ENCODE measurements at places on chromosomes 11 and 22.

GRCh38 chr22:49431551-49431950 lies 396.1 kb downstream of the BRD1 start:
- DNase-seq: no peak

GRCh38 chr11:35968386-35969088 lies 24.7 kb downstream of the LDLRAD3 start:
- no peak for DNase-seq

DNA sequence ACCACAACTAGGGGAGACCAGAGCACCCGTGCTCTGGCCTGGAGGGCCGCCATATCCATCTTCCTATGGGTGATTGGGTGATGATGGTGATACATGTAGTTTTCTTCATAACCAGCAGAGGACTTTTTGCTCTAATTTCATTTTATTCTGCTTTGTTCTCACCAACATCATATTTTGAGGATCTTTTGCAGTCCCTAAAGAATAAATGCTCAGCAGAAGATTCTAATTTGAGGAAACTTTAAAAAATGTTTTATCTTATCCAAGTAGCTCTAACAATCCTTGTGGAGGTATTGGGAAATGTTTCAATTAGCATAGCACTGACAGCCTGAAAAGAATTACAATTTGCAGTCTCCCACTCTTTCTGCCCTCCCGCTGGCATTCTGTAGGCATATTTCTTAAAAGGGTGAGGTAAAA lies 544.0 kb downstream of the NTM start:
- no peak for DNase-seq

GRCh38 chr22:47239474-47239860 lies 477.0 kb downstream of the TBC1D22A start:
- no peak for DNase-seq

GRCh38 chr11:115132436-115133228 lies 371.6 kb downstream of the CADM1 start:
- peak; percentile 44 for DNase-seq

DNA sequence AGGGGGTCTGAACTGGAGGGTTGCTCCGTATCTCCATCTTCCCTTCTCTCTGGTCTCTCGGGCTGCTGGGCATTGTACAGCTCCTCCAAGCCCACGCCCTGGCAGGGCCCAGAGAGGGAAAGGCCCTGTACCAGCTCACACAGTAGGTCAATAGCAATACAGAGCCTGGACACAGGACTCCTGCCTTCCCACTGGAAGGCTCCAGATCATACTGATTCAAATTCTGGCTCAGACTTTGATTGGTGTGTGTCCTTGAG lies 6.6 kb downstream of the CSDC2 start:
- DNase-seq: no peak

DNA sequence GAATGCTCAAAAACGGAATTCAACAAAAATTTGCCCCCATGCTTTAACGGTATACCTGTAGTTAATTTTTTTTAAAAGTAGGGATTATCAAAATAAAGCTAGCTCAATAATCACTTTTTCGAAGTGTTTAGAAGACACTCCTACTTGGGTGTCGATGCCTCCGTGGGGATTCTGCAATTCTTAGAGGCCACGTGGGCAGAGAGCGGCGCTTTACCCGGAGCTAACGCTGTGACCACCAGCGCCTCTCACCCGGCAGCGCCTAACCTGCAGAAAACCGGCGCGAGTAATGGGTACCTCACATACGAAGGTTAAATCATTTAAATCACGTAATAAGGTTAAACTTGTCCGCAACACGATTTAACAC lies 583 bp downstream of the TAF1D start:
- no peak for DNase-seq

DNA sequence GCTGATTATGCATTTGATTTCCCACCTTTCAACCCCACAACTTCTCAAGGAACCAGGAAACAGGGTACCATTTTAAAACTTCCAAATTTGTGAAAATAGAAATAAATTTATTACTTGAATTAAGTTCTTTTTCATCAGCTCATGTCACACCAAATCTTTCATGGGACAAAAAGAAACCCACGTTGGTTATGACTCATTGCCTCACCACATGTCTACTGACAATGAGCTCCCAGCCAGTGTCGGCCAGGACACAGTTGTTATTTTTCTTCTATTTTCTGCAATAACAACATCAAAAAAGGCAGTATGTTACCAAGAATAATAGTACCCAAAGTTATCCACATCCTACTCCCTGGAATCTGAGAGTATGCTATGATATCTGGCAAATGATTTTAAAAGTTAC lies 17.3 kb downstream of the MS4A6A start:
- DNase-seq: no peak

- no peak for DNase-seq
These were observed 384.7 kb downstream of the DCDC1 start for GRCh38 chr11:30984827-30985226.

GRCh38 chr11:109508943-109509342 lies 87.0 kb downstream of the C11orf87 start:
- no peak for DNase-seq

DNA sequence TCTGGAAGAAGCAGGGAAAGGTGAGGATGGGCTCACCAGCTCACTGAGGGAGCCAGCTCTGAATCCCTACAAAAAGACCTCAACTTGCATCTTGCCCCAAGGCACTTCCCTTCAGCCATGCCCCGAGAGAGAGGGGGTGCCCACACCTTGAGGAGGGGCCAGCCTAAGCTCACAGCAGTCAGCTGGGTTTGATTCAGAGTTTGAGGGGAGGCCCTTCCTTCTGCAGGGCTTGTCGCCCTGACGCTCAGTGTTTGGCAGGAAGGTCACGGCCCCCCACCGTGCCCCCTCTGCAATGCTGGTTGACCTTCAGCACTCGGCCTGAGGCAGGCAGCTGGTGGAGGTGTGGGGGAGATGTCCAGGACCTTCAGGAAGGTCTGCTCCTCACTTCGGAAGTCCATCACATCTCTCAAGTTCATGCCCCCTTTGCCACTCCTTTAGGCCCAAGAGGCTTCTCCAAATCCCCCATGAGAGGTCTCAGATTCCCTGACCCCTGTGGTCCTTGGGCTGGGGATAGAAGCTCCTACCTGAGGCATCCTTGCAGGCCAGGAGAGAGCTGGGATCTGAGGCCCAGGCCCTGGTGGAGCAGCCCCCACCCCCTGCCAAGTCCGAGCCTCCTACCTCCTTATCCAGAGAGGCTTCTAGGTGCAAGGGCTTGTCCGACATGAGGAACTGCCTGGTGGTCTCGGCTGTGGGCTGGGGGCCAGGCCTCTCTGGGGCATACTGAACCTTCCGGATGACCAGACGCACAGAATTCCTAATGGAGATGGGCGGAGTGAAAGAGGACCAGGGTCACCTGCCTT lies 37.6 kb downstream of the TPBGL start:
- no peak for DNase-seq

DNA sequence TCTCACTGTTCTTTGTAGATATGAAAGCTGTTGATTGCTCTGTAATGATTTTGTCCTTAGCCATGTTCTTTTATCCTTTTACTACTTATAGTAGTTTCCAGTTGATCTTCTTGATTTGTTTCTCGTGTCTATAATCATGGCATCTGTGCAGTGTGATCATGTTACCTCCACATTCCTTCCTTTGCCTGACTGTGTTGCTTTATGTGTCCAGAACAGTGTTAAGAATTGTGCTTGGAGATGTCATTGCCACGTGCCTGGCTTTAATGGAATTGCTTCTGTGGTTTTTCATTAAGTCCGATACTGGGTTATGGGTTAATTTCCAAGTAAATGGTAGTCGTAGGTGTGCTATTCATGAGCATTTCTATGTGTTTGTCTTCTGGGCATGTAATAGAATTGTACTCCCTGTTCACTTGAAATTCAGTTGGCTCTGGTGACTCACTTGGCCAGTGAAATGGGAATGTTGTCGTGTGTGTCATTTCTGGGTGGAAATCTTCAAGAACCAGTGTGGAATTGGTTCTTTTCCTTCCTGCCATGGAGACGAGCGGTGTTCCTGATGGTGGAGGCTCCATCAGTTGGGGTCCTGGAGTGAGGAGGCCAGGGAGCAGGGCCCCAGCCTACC lies 6.8 kb downstream of the GTSE1 start:
- DNase-seq: no peak

DNA sequence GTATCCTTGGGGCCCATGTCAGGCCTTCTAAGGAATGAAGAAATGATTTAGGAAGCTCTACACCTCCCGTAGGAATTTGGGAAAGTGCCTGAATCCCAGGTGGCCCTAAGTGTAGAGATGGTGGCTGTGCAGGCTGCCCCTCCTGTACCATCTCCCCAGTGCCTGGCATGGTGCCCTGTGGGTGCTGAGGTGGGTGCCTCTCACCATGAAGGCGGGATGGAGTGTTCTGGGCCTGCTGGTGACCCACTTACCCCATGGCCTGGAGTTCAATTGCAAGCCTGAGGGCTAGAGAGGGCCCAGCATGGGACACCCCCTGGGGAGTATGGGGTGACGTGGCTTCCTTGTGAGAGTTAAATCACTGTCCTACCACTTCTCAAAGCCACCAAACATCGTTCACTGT lies 19.8 kb downstream of the SAMM50 start:
- DNase-seq: no peak
